Activated T-helper 2 cell treated with anti-CD3 and anti-CD28 coated beads, Interferon-gamma antibody, Interleukin-2, Interleukin-4, amounts not matched to agents 10 μg/mL and 5 μg/mL and 100 μg/mL, durations not matched to agents 14 hours and 24 hours and 36 hours (primary cell): ENCODE measurements at places on chromosomes 4 and X.

DNA sequence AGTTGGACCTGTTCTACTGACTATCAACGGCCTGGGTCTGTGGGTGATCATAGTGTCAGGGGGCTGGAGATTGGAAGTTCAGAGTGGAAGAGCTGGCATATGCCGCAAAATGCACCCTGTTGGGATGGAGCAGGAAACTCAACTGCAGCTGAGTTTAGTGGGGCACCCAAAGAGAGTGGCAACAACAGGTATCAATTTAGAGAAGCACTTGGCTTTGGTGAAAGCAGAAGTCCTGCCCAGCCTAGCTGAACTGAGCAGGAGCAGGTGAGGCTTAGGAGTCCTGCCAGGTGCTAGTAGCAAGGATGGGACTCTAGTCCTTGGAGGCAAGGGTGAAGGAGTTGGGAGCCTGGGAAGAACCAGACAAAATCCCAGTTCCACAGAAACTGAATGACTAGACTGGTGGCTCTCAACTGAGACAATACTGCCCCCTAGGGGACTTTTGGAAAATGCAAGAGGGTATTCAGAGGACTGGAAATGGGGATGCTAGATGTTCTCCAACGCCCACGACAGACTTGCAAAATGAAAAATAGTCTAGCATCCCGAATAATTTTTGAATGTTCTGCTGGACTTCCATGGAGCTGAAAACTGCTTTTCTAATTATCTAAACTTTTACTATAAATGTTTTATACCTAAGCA is 49.4 kb downstream of the RTL9 start:
- H3K4me3 ChIP-seq: no peak overlapping the region
- H3K27ac ChIP-seq: no peak overlapping the region
- peaks cover 2% of the 10 kb centered on the region for H3K27me3 ChIP-seq
- H3K4me1 ChIP-seq: peaks cover 4% of the 10 kb centered on the region

DNA sequence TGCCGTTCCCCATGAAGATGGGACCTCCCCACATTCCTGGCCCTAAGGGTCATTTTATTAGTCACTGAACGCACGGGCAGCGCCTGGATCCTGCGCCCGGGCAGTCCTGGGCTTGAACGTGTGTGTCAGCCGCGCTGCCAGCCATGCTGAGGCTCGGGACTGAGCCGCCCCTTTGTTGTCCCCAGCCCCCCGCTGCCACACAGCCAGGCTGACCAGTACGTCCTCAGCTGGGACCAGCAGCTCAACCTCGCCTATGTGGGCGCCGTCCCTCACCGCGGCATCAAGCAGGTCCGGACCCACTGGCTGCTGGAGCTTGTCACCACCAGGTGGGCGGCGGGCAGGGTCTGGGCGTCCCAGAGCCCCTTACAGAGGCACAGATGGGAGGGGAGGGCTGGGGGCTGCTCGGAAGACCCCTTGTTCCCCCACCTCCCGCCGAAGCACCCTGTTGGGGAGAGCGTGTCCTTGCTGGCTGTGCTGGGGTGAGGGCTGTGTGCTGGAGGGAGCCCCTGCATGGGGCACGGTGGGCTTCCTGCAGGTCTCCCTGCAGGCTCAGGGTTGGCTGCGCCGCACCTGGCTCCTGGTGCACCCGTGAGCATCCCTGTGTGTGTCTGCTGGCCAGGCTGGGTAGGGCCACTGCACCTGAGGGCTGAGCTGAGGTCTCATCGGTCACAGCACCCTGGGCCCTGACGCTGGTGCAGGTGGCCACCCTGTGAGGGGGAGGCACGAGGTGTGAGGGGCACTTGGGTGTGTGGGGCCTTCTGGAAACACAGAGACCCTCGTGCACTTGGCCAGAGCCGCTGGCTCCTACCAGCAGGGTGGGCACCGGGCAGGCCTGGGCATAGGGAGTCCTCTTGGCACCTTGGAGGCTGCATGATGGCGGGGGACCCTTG is 1.0 kb downstream of the IDUA start:
- H3K36me3 ChIP-seq: no peaks in the 10 kb centered on the region
- peak overlapping the region; percentile 78 for H3K4me3 ChIP-seq
- DNase-seq: no peak
- H3K27me3 ChIP-seq: no peaks in the 10 kb centered on the region
- H3K4me1 ChIP-seq: peaks cover 17% of the 10 kb centered on the region
- peak overlapping the region; percentile 49 for H3K27ac ChIP-seq

DNA sequence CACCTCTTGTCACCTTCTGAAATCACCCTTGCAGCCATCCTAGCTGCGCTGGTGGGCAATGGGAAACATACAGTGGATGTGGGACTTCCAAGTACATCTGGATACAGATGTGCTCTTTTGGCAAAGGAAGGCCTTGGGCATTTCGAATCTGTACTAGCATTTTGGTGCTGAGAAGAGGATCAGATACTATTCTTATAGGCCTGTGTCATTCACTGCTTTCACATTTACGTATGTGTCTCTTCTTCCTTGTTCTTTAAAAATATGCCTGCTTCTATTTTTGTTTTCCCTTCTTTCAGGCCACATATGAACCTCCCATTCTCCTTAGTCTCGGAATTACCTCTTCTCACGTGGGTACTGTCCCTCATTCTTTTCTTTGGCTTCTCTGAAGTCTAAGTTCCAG is 53.1 kb downstream of the EFNB1 start:
- H3K4me1 ChIP-seq: no peaks in the 10 kb centered on the region
- H3K36me3 ChIP-seq: no peaks in the 10 kb centered on the region
- no peaks in the 10 kb centered on the region for H3K27me3 ChIP-seq
- no peak overlapping the region for H3K27ac ChIP-seq
- no peak for DNase-seq
- H3K4me3 ChIP-seq: no peak overlapping the region

DNA sequence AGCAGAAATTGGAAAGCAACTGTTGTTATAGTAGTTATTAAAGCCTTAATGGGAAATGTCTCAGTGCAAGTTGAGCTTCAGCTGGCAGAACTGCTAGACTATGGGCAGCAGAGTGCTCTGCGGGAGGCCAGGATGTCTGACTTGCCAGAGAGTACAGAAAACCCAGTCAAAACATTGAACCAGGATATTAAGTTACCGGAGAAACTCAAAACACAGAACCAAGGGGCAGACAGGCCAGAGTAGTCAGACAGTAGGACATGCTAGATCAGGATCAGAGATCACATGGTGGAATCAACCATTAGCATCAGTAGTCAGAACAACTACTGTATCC is 72.9 kb upstream of the TNIP3 start:
- H3K4me1 ChIP-seq: peaks cover 15% of the 10 kb centered on the region
- DNase-seq: no peak
- H3K36me3 ChIP-seq: no peaks in the 10 kb centered on the region
- H3K27ac ChIP-seq: no peak overlapping the region
- H3K4me3 ChIP-seq: no peak overlapping the region
- H3K27me3 ChIP-seq: no peaks in the 10 kb centered on the region

GRCh38 chr4:108155373-108155772 is 13.4 kb downstream of the LEF1 start:
- peaks cover 52% of the 10 kb centered on the region for H3K36me3 ChIP-seq
- peak overlapping the region; percentile 30 for H3K27ac ChIP-seq
- H3K4me1 ChIP-seq: peaks cover 72% of the 10 kb centered on the region
- H3K27me3 ChIP-seq: no peaks in the 10 kb centered on the region
- H3K4me3 ChIP-seq: peak overlapping the region; percentile 26
- no peak for DNase-seq

GRCh38 chr4:38279077-38279476 is 318.9 kb downstream of the PTTG2 start:
- H3K4me1 ChIP-seq: peaks cover under 1% of the 10 kb centered on the region
- H3K27me3 ChIP-seq: peaks cover 3% of the 10 kb centered on the region
- no peaks in the 10 kb centered on the region for H3K36me3 ChIP-seq
- no peak overlapping the region for H3K4me3 ChIP-seq
- DNase-seq: no peak

DNA sequence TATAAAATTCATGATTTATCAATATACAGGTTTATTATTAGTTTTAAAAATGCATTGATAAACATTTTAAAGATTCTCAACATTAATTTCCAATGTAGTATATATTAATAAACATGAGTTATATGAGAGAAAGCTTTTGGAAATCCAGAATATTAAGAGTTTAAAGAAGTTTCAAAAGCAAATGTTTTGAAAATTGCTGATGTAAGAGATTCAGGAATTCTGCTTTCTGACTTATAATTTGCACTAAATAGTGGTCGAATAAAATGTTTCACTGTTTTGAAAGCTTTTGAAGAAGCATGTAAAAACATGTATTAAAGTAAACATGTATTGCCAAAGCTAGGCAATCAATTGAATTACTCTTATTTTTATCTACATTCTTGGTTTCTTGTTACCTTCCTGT is 151.2 kb upstream of the CXorf51B start:
- no peak for DNase-seq
- no peaks in the 10 kb centered on the region for H3K4me1 ChIP-seq
- no peaks in the 10 kb centered on the region for H3K27me3 ChIP-seq
- no peak overlapping the region for H3K27ac ChIP-seq

GRCh38 chrX:135556055-135556454 is 35.6 kb downstream of the INTS6L start:
- H3K27me3 ChIP-seq: no peaks in the 10 kb centered on the region
- no peak overlapping the region for H3K4me3 ChIP-seq
- H3K27ac ChIP-seq: no peak overlapping the region
- peaks cover 56% of the 10 kb centered on the region for H3K36me3 ChIP-seq
- no peak for DNase-seq
- no peaks in the 10 kb centered on the region for H3K4me1 ChIP-seq

DNA sequence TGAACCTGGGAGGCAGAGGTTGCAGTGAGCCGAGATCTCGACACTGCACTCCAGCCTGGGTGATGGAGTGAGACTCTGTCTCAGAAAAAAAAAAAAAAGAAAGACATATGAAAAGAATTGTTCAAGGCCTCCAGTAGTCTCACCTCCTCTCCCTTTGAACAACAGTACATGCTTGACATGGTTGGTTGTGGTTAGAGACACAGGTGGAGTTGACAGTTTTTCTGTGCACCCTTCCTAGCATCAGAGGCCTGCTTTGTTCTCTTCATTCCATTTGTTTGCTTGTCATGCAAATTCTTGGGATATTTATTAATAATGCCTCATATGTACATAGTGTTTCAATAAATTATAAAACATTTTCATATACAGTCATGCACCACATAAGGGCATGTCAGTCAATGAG is 18.3 kb upstream of the PDCL2 start:
- no peaks in the 10 kb centered on the region for H3K27me3 ChIP-seq
- H3K4me1 ChIP-seq: no peaks in the 10 kb centered on the region
- H3K4me3 ChIP-seq: no peak overlapping the region

DNA sequence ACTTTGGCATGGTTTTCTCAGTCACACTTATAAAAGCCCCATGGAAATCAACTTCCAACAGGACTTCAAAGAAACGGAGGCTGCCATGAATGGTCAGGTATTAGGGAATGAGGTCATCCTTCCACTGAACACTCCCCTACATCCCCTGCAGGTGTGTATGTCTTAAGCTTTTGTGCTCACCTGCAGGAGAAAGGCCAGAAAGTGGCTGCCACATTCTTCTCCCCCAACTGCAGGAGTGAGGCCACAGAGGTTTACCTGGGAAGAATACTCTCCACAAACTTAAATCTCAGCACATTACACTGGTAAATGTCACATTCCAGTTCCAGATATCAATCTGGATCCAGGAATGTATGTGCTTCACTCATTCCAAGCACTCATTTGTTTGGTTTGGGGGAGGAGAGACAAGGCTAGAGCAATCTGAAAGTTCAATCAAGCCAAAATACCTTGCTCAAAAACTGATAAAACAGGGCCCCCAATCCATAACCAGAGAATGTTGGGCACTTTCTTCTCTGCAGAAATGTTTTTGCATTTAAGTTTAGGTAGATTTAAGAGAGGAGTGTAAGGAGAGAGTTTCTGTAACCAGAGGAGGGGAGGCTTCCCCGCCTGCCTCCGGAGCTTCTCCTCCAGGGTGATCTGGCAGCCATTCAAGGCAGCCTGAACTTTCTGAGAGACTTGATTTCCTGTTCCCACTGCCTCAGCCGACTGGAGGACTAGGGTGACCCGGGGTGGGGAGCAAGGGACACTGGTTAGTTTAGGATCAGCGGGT is 15.4 kb downstream of the FAM9C start:
- H3K4me3 ChIP-seq: no peak overlapping the region
- H3K27ac ChIP-seq: peak overlapping the region; percentile 14
- peaks cover 57% of the 10 kb centered on the region for H3K4me1 ChIP-seq
- H3K27me3 ChIP-seq: no peaks in the 10 kb centered on the region
- no peaks in the 10 kb centered on the region for H3K36me3 ChIP-seq

GRCh38 chrX:12139934-12140611 is 1.8 kb downstream of the FRMPD4 start:
- no peak overlapping the region for H3K27ac ChIP-seq
- H3K36me3 ChIP-seq: no peaks in the 10 kb centered on the region
- peaks cover 24% of the 10 kb centered on the region for H3K27me3 ChIP-seq
- no peaks in the 10 kb centered on the region for H3K4me1 ChIP-seq
- no peak for DNase-seq
- H3K4me3 ChIP-seq: no peak overlapping the region

GRCh38 chr4:1793940-1794808 is 1.1 kb downstream of the FGFR3 start:
- no peak overlapping the region for H3K4me3 ChIP-seq
- peaks cover 18% of the 10 kb centered on the region for H3K27me3 ChIP-seq
- no peak for DNase-seq
- H3K27ac ChIP-seq: no peak overlapping the region

DNA sequence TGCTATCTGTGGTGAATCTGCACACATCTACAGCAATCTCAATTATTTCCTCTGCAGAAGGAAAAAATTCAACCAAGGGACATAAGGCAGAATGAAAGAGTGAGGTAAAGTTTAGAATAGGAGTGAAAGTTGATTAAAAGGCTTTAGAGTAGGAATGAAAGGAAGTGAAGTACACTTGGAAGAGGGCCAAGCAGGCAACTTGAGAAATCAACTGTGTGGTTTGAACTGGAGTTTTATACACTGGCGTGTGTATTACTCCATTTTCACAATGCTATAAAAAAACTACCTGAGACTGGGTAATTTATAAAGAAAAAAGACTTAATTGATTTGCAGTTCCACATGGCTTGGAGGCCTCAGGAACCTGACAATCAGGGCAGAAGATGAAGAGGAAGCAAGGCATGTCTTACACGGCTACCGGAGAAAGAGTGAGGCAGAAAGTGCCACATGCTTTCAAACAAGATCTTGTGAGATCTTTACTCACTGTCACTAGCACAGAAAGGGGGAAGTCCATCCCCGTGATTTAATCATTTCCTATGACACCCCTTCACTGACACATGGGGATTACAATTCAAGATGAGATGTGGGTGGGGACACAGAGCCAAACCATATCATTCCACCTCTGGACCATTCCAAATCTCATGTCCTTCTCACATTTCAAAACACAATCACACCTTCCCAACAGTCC is 234.8 kb downstream of the IL15 start:
- H3K4me3 ChIP-seq: no peak overlapping the region
- H3K27ac ChIP-seq: no peak overlapping the region
- H3K27me3 ChIP-seq: no peaks in the 10 kb centered on the region
- no peaks in the 10 kb centered on the region for H3K36me3 ChIP-seq
- no peaks in the 10 kb centered on the region for H3K4me1 ChIP-seq
- no peak for DNase-seq

GRCh38 chr4:22444813-22445212 is 71.1 kb downstream of the ADGRA3 start:
- peak overlapping the region; percentile 79 for H3K4me3 ChIP-seq
- peak overlapping the region; percentile 94 for H3K27ac ChIP-seq
- DNase-seq: no peak
- peaks cover 49% of the 10 kb centered on the region for H3K36me3 ChIP-seq
- H3K4me1 ChIP-seq: peaks cover 48% of the 10 kb centered on the region

- H3K27me3 ChIP-seq: no peaks in the 10 kb centered on the region
- no peak overlapping the region for H3K27ac ChIP-seq
- DNase-seq: no peak
- H3K4me3 ChIP-seq: no peak overlapping the region
- H3K4me1 ChIP-seq: no peaks in the 10 kb centered on the region
- no peaks in the 10 kb centered on the region for H3K36me3 ChIP-seq
Measured at GRCh38 chr4:30854531-30854930, 134.4 kb downstream of the PCDH7 start.

GRCh38 chr4:37008199-37008598 is 236.3 kb upstream of the NWD2 start:
- H3K36me3 ChIP-seq: no peaks in the 10 kb centered on the region
- no peak for DNase-seq
- no peaks in the 10 kb centered on the region for H3K4me1 ChIP-seq
- no peak overlapping the region for H3K4me3 ChIP-seq
- H3K27me3 ChIP-seq: no peaks in the 10 kb centered on the region
